ENCODE measurements at places on chromosomes 13 and 19. TPM values are rescaled to one million over a fixed set of nuclear protein-coding genes. Genes with fewer than 3 reads are reported as not detected.

The RASAL3 gene
- 0.10 TPM for total RNA-seq

The ANO8 gene
- 13.5 TPM for total RNA-seq

GRCh38 chr13:47661076-47661475, 340.0 kb downstream of the SUCLA2 start:
- H3K4me3 ChIP-seq: no peak overlapping the region
- no peak overlapping the region for H3K27ac ChIP-seq
- H3K27me3 ChIP-seq: no peaks in the 10 kb centered on the region
- no peaks in the 10 kb centered on the region for H3K4me1 ChIP-seq
- H3K36me3 ChIP-seq: no peaks in the 10 kb centered on the region

The OR10H1 gene
- total RNA-seq: not detected

GRCh38 chr13:73782450-73783449, 351.5 kb downstream of the KLF12 start:
- no peaks in the 10 kb centered on the region for H3K36me3 ChIP-seq
- no peak overlapping the region for H3K4me3 ChIP-seq
- no peak for DNase-seq
- H3K27me3 ChIP-seq: no peaks in the 10 kb centered on the region
- H3K27ac ChIP-seq: no peak overlapping the region
- H3K4me1 ChIP-seq: no peaks in the 10 kb centered on the region

The CYP2F1 gene
- total RNA-seq: not detected

DNA sequence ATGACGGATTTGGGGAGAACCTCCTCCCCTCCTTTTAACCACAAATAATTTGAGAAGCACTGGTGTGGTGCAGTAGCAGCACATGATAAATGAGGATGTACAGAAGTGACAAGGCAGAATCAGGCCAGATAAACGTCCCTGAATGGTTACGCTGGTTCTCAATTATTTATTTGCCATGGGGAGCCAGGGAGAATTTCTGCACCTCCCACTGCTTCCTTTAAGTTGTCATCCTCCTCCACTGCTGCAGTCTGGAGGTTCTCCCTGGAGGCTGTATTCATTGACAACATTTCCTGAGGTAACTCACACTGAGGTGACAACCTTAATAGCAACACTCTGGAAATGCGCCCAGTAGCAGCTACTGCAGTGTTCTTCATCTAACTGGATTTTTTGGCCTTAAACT, 308.9 kb upstream of the SLITRK1 start:
- H3K4me3 ChIP-seq: no peak overlapping the region
- no peaks in the 10 kb centered on the region for H3K36me3 ChIP-seq
- no peaks in the 10 kb centered on the region for H3K27me3 ChIP-seq
- no peak for DNase-seq

GRCh38 chr13:39961036-39961435, 305.6 kb downstream of the COG6 start:
- no peaks in the 10 kb centered on the region for H3K36me3 ChIP-seq
- no peaks in the 10 kb centered on the region for H3K4me1 ChIP-seq
- H3K27ac ChIP-seq: no peak overlapping the region

DNA sequence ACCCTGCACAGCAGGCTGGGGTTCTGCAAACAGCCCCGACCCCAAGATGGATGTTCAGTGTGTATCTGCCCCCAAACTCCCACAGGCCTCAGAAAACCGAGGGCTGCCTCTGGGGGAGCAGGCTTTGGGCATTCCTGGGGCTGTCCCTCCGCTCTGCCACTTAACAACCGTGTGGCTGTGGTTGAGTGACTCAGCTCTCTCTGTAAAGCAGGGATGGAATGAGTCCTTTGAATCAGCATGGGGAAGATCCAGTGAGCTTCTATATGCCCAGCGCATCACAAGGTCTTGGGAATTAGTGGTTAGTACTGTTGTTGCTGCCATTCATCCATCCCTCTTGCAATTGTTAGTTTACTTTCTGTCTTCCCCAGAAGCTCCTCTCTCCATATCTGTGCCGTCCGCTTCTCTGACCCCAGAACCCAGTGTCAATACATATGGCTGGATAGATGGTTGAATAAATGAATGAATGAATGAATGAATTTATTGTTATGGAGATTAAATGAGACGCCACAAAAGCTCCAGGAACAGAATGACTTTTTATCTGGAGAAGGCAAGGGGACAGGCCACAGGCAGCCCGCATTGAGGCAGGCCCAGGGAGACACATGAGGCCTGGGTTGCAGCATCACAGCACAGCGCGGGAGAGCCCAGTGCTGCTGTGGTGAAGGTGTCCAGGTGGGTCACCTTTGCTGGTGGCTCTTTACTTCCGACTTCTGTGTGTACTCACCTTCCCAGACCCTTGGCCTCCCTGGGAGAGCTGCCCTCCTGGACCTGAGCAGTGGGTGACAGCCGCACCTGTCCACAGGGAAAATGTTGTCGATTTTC, 89.2 kb downstream of the RGCC start:
- H3K36me3 ChIP-seq: no peaks in the 10 kb centered on the region
- H3K4me3 ChIP-seq: no peak overlapping the region
- H3K27ac ChIP-seq: no peak overlapping the region
- H3K27me3 ChIP-seq: no peaks in the 10 kb centered on the region

GRCh38 chr19:5805462-5806132, 730 bp downstream of the NRTN start:
- no peak for DNase-seq
- peaks cover 4% of the 10 kb centered on the region for H3K4me1 ChIP-seq
- H3K27ac ChIP-seq: no peak overlapping the region
- H3K36me3 ChIP-seq: no peaks in the 10 kb centered on the region
- H3K27me3 ChIP-seq: no peaks in the 10 kb centered on the region

- 0 out of 2 replicates have a peak, but pooled peaks cover 2% of the 10 kb centered on the region for H3K27me3 ChIP-seq
- no peaks in the 10 kb centered on the region for H3K36me3 ChIP-seq
- no peak overlapping the region for H3K27ac ChIP-seq
Observed at GRCh38 chr13:77536358-77536757, 852 bp downstream of the SCEL start.

The SBSN gene
- total RNA-seq: 0.39 TPM

The GRIK5 gene
- 0.62 TPM for total RNA-seq

The DDX39A gene
- total RNA-seq: 117 TPM

The ZMYM2 gene
- 64.3 TPM for total RNA-seq

The ICAM5 gene
- 19.5 TPM for total RNA-seq

GRCh38 chr13:29472332-29472961, 123.0 kb downstream of the SLC7A1 start:
- H3K36me3 ChIP-seq: no peaks in the 10 kb centered on the region
- no peaks in the 10 kb centered on the region for H3K27me3 ChIP-seq
- no peaks in the 10 kb centered on the region for H3K4me1 ChIP-seq
- peak; percentile 51 for DNase-seq
- H3K27ac ChIP-seq: no peak overlapping the region
- no peak overlapping the region for H3K4me3 ChIP-seq

DNA sequence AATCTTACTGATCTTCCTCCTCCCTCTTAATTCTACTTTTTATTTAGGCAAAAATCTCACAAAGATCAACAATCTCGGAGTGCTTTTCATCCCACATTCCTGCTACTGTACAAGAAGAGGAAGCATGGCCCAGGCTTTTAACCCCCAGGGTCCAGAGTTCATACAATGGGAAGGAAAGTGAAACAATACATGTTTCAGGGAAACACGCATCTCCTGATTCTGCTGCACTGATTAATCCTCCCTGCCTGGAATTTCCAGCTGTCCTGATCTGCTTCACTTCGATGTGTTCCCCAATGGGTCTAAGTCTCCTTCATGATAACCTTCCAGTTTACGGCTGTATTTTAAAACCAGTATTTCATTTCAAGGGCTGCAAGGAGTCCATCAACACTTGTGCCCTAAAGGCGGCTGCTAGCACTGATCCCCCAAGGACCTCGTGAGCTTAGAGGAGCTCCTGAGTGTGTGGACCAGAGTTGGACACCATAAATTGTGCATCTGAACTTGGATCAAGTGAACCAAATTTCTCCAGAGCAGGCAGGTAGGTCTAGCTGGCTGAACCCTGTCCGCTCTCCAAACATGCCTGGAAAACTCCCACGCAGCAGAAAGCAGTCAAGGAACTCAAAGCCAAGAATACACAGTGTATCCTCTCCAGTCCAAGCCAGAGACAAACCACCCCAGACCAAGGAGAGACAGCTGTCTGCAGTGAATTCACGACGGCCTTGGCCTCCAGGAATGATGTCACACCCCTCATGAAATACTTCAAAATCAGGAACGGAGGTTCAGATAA, 44.3 kb downstream of the COL4A1 start:
- DNase-seq: no peak
- H3K27me3 ChIP-seq: no peaks in the 10 kb centered on the region
- H3K27ac ChIP-seq: no peak overlapping the region
- H3K36me3 ChIP-seq: no peaks in the 10 kb centered on the region

- H3K36me3 ChIP-seq: no peaks in the 10 kb centered on the region
- no peak overlapping the region for H3K4me3 ChIP-seq
- DNase-seq: no peak
Observed at GRCh38 chr13:81916461-81916860, 1575.5 kb upstream of the SPRY2 start.

DNA sequence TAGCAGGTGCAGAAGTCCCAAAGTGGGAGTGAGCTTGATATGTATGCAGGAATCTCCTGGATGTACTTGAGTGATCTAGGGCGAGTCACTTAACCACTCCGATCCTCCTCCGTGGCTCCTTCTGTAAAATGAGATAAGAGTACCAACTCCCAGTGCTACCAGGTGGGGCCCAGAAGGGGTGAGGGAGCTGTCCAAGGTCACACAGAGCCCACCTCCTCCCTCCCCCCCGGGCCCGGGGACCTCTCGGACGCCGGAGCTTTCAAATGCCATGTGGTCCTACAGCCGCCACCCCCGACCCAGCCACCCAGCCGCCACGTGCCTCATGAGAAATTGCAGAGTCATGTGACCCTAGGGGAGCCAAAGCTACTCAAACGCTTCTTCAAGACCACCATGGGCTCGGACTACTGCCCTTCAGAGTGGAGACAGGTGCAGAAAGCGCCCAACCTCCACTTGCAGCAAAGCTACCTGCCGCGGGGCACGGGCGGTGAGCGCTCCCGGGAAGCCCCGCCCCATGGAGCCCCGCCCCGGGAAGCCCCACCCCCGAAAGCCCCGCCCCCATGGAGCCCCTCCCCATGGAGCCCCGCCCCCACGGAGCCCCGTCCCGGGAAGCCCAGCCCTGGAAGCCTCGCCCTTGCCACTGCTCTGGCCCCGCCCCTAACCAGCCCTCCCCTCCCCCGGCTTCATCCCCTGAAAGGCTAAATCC, 10.1 kb upstream of the ZNF358 start:
- H3K36me3 ChIP-seq: no peaks in the 10 kb centered on the region
- peak overlapping the region; percentile 43 for H3K4me3 ChIP-seq
- H3K27ac ChIP-seq: no peak overlapping the region
- DNase-seq: no peak
- H3K27me3 ChIP-seq: no peaks in the 10 kb centered on the region
- H3K4me1 ChIP-seq: no peaks in the 10 kb centered on the region

GRCh38 chr19:815775-816499, 5.8 kb downstream of the PLPPR3 start:
- H3K27ac ChIP-seq: no peak overlapping the region
- H3K27me3 ChIP-seq: no peaks in the 10 kb centered on the region
- no peak overlapping the region for H3K4me3 ChIP-seq
- DNase-seq: no peak

The TBXA2R gene
- total RNA-seq: 5.2 TPM

The INSL3 gene
- 0.57 TPM for total RNA-seq

The PRSS57 gene
- not detected for total RNA-seq

- no peak overlapping the region for H3K4me3 ChIP-seq
- H3K36me3 ChIP-seq: no peaks in the 10 kb centered on the region
- no peak for DNase-seq
- H3K4me1 ChIP-seq: no peaks in the 10 kb centered on the region
- H3K27ac ChIP-seq: no peak overlapping the region
Observed at GRCh38 chr19:53004242-53004641, 9.5 kb upstream of the ERVV-1 start.

GRCh38 chr19:1265615-1266128, 3.5 kb upstream of the CIRBP start:
- peaks cover 40% of the 10 kb centered on the region for H3K4me1 ChIP-seq
- H3K27me3 ChIP-seq: no peaks in the 10 kb centered on the region
- peak overlapping the region; percentile 45 for H3K4me3 ChIP-seq
- H3K36me3 ChIP-seq: no peaks in the 10 kb centered on the region
- no peak for DNase-seq

The SHD gene
- 0.46 TPM for total RNA-seq

- H3K27me3 ChIP-seq: no peaks in the 10 kb centered on the region
- H3K4me3 ChIP-seq: no peak overlapping the region
- DNase-seq: no peak
Observed at GRCh38 chr13:46717856-46718255, 79.1 kb downstream of the ESD start.

The RINL gene
- 1.3 TPM for total RNA-seq

The CACNA1A gene
- 0.51 TPM for total RNA-seq

DNA sequence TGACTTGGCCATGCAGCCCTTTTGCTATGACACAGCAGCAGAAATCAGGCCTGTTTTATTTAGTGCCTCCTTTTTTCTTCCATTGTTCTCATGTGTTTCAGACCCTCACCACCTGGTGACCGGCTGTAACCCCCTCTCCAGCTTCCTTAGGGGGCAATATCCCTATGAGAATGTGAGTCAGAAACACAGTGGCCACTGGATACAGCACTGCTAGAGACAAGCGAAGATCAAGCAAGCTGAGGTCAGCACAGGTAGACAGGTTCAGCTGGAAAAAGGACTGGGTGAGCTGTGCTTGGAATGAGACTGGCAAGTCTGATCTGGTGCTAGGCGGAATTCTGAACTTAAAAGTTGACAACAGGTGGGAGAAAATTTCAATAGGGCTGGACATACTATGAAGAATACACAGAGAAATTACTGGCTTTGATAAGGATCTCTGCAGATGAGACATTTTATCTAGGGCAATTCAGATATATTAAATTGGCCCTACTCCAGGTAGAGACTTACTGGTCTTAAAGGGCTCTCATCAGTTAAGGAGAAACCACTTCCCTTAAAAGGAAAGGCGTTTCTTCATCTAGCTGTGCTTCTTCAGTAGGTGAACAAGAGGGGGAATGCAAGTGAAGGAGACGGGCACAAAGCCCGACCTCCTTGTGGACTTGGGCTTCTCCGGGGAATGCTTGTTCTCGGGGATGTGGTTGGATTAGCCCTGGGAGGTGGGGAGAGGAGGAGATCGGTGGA, 83.3 kb downstream of the ERCC5 start:
- H3K27me3 ChIP-seq: no peaks in the 10 kb centered on the region
- H3K4me3 ChIP-seq: no peak overlapping the region

DNA sequence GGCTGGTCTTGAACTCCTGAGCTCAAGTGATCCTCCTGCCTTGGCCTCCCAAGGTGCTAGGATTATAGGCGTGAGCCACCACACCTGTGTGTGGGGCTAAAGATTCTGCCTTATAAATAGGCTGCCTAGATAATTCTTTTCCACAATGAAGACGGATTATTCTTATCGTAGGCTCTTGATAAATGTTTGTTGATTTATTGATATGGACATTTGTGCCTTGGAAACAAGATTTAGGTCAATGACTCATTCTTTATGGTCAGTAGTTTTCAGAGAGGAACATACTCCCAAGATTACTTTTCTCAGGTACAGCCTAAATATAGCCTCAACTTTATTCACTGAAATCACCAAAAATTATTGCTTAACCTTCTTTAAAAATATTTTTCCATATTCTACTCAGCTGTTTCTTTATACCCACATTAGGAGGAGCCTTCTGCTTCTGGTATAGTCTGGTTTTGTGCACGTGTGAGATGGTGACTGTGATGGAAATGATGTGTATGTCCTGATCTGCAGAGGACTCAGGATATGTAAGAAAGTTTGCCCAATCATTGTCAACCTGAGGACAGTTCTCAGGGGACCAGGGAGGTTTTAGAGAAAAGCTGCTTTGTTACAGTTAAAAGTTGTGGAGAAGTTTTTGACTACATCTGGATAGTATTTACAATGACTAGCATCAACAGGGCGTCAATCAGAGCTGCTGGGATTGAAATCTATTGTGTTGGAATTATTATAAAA, 208.9 kb downstream of the DNAJC15 start:
- no peak overlapping the region for H3K27ac ChIP-seq
- no peaks in the 10 kb centered on the region for H3K27me3 ChIP-seq
- H3K36me3 ChIP-seq: no peaks in the 10 kb centered on the region
- H3K4me3 ChIP-seq: no peak overlapping the region
- no peak for DNase-seq
